ENCODE measurements at places on chromosomes 4 and X. TPM values are rescaled to one million over a fixed set of nuclear protein-coding genes. Genes with fewer than 3 reads are reported as not detected.

The AKAP14 gene
- not detected for total RNA-seq

- H3K36me3 ChIP-seq: peaks cover 17% of the 10 kb centered on the region
- peaks cover 19% of the 10 kb centered on the region for H3K4me1 ChIP-seq
- H3K27me3 ChIP-seq: no peaks in the 10 kb centered on the region
- H3K4me3 ChIP-seq: no peak overlapping the region
- no peak for DNase-seq
- H3K27ac ChIP-seq: no peak overlapping the region
These were observed 145.3 kb downstream of the MID1 start for GRCh38 chrX:10474913-10475568.

- H3K4me3 ChIP-seq: no peak overlapping the region
- H3K27me3 ChIP-seq: no peaks in the 10 kb centered on the region
- no peaks in the 10 kb centered on the region for H3K36me3 ChIP-seq
- no peak for DNase-seq
- no peak overlapping the region for H3K27ac ChIP-seq
These were observed 7.9 kb downstream of the LRPAP1 start for GRCh38 chr4:3524349-3524748.

The TRIM75 gene
- not detected for total RNA-seq

GRCh38 chr4:128796934-128797333 is 12.6 kb upstream of the JADE1 start:
- no peak overlapping the region for H3K27ac ChIP-seq
- no peaks in the 10 kb centered on the region for H3K27me3 ChIP-seq
- no peak for DNase-seq
- no peak overlapping the region for H3K4me3 ChIP-seq
- no peaks in the 10 kb centered on the region for H3K36me3 ChIP-seq

GRCh38 chrX:99795495-99795894 is 614.6 kb downstream of the PCDH19 start:
- DNase-seq: no peak
- H3K36me3 ChIP-seq: no peaks in the 10 kb centered on the region
- no peaks in the 10 kb centered on the region for H3K4me1 ChIP-seq
- no peaks in the 10 kb centered on the region for H3K27me3 ChIP-seq

The STIM2 gene
- total RNA-seq: 15.0 TPM

The ATP2B3 gene
- not detected for total RNA-seq

The SLC7A11 gene
- total RNA-seq: 14.4 TPM

DNA sequence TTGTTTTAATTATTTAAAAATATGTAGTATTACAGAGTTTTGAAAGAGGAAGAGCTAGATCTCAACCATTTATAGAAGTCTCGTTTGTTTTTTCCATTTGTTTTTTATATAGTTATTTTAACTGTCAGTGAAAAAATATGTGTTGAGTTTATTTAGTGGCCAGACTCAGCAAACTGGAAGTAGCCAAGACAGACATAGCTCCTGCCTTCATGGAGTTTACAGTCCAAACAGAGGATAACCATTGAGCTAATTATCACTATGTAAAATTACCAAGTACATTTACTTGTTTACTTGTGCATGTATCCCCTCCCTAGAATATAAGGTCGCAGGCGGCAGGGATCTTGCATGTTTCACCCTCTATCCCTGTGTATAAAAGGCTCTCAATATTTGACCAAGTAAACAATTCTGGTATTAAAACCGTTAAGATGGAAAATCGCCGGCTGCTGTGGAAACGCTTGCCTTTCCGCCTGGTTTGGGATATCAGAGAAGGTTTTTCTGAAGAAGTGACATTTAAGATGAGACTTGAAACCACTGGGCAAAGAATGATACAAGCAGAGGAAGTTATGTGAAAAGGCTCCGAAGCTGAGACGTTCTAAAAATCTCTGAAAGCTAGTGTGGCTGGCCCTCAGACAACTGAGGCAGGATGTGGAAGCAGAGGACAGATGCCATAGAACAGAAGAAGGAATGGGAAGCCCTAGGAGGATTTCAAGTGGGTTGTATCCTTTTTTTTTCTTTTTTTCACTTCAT is 1.3 kb upstream of the CCNI start:
- H3K4me3 ChIP-seq: no peak overlapping the region
- H3K36me3 ChIP-seq: peaks cover 4% of the 10 kb centered on the region
- DNase-seq: no peak
- H3K27me3 ChIP-seq: peaks cover 9% of the 10 kb centered on the region
- no peak overlapping the region for H3K27ac ChIP-seq

DNA sequence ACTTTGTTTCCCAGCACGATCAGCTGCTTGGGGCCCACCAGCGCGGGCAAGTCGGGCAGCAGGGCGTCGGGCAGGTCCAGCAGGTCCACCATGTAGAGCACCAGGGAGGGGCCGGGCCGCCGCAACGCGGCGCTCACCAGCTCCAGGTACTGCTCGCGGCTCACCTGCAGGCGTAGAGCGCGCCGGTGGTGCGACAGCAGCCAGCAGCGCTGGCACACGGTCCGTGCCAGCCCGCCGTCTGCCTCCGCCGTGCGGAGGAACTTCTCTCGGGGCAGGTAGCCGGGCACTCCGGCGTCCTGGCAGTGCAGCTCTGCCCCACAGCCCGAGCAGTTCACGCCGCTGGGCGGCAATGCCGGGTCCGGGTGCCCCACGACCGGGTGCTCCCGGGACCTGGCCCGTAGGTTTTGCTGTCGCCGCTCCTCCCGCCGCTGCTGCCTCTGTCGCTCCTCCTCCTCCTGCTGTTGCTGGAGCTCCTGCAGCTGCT is 527 bp downstream of the NOA1 start:
- no peak for DNase-seq
- peaks cover 33% of the 10 kb centered on the region for H3K4me1 ChIP-seq
- H3K36me3 ChIP-seq: peaks cover 45% of the 10 kb centered on the region
- peak overlapping the region; percentile 98 for H3K27ac ChIP-seq
- peaks cover 8% of the 10 kb centered on the region for H3K27me3 ChIP-seq
- peak overlapping the region; percentile 99 for H3K4me3 ChIP-seq

GRCh38 chr4:53702334-53703266 is 111.3 kb upstream of the LNX1 start:
- peaks cover 10% of the 10 kb centered on the region for H3K36me3 ChIP-seq
- H3K27ac ChIP-seq: peak overlapping the region; percentile 87
- H3K4me1 ChIP-seq: peaks cover 63% of the 10 kb centered on the region
- H3K4me3 ChIP-seq: peak overlapping the region; percentile 72

DNA sequence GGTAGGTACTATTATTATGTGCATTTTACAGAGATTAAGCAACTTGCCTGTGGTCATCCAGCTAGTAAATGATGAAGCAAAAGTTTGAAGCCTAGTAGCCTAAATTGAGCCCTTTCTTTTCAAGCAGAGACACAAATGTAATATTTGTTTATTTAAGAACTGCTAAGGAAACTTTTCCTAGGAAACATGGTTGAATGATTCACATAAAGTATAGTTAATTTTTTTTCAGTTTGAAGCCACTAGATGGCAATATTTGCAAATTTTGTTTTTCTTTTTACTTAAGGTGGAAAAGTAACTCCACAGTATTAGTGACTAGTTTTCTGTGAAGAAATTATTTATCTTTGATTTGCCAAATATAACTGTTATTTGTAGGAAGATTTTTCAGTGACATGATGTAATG is 52.8 kb upstream of the ANKRD17 start:
- peak overlapping the region; percentile 72 for H3K27ac ChIP-seq
- no peaks in the 10 kb centered on the region for H3K36me3 ChIP-seq
- H3K27me3 ChIP-seq: no peaks in the 10 kb centered on the region
- DNase-seq: peak; percentile 62
- H3K4me3 ChIP-seq: peak overlapping the region; percentile 40
- H3K4me1 ChIP-seq: peaks cover 67% of the 10 kb centered on the region

DNA sequence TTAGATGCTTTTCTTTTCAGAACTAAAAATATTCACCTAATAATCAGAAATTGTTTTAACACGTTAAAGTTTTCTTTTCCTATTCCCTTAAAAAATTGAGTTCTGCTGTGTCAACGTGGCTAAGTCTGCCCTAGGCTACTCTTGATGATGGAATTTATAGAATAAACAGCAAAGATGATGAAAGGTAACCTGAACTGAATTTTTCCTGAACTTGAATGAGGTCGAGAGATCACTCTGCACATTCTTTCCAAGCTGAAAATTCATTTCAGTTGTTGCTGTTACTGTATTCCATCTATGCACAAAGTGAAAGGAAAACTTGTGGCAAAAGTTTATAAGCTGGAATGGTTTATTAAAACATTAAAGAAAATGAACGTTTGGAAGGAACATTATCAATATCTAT is 245.9 kb upstream of the GIMD1 start:
- H3K27me3 ChIP-seq: no peaks in the 10 kb centered on the region
- peaks cover 34% of the 10 kb centered on the region for H3K4me1 ChIP-seq
- peak overlapping the region; percentile 14 for H3K27ac ChIP-seq
- peak; percentile 21 for DNase-seq

The ANKRD50 gene
- 24.8 TPM for total RNA-seq

All from HFFc6 (cell line).